Stimulated activated CD4-positive, alpha-beta T cell treated with anti-CD3 and anti-CD28 coated beads, Interleukin-12 subunit alpha, Interleukin-12 subunit beta, amount 100 ng/mL, for 48 hours (primary cell): ENCODE measurements at places on chromosomes 4 and X.

GRCh38 chr4:110119337-110119736, 79.1 kb downstream of the ELOVL6 start:
- no peak for DNase-seq

- DNase-seq: no peak
Measured at GRCh38 chrX:130746709-130747342, 156.2 kb downstream of the ENOX2 start.

- DNase-seq: no peak
Measured at GRCh38 chr4:127149086-127149485, 483.7 kb upstream of the INTU start.

DNA sequence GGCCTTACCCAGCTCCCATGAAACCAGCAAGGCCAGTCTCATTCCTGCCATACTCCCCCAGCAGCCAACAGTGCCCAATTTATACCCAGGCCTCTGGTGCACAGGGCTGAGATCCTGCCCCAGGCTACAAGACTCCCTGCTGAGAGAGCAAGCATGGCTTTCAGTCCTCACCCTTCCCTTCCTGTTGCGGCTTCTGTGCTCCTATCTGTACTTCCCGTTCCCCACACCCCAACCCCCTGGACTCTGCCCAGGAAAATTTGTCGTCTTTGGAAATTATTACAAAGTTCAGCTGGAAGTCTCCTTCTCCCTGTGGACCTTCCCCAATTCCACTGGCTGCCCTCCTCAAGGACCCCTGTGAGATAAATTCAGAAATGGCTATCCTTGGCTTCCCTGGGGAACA, 84.1 kb upstream of the GK2 start:
- DNase-seq: no peak

DNA sequence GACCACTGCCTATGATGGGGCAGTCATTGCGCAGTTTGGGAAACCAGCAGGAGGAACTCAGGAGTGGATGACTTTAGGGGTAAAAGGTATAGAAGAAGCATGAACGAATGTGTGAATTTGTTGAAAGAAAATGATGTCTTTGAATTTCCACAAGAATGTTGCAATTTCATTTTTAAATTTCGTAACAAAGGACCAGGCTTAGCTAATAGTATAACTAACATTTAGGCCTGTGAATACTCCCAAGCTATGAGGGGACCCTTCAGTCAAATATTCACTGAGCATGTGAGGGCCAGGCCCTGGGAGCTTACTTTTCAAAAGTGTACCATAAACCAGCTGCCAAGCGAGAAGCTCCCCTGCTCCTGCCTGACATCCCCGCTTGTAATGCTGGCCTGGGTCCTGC, 5.3 kb downstream of the MPC1L start:
- DNase-seq: no peak

GRCh38 chr4:38387348-38387747, 276.7 kb upstream of the KLF3 start:
- DNase-seq: no peak

- DNase-seq: no peak
Measured at GRCh38 chr4:139887962-139888735, 222.5 kb downstream of the MGST2 start.

GRCh38 chr4:177436456-177436855, 5.8 kb downstream of the AGA start:
- no peak for DNase-seq

- no peak for DNase-seq
Measured at GRCh38 chr4:21862917-21863316, 85.7 kb downstream of the KCNIP4 start.

- no peak for DNase-seq
Measured at GRCh38 chrX:72634331-72634730, 61.7 kb upstream of the HDAC8 start.

DNA sequence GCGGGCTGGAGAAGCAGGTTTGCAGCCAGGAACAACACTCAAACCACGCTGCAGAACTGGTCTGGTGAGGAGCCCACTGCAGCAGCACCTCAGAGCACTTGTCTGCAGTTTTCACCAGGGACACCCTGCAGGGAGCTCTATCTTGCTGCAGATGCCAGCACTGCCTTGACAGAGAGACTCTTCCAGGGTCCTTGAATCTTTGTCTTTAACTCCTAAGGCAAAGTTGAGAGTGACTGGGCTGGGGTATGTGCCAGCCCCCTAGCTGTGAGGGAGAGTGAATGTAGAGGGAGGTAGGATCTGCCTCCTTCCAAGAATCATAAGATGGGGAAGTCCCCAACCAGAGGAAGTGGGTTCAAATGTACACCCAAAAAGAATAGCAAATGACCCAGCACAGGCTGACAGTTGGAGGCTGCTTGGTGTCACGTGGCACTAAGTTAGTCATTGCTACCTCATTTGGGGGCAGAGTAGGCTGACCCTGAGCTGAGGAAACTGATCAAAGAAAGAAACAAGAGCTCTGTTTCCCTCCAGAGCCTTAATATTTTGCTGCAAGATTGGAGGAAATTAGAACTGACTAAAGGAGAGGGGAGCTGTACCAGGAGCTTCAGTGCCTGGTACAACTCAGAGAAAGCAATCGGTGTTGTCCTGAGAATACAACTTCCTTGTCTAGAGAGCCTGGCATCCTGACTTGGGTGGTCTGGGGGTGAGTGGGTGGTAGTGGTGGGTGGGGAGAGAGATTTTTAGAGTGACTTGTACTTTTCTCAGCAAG, 28.2 kb upstream of the HUWE1 start:
- DNase-seq: peak; percentile 46

DNA sequence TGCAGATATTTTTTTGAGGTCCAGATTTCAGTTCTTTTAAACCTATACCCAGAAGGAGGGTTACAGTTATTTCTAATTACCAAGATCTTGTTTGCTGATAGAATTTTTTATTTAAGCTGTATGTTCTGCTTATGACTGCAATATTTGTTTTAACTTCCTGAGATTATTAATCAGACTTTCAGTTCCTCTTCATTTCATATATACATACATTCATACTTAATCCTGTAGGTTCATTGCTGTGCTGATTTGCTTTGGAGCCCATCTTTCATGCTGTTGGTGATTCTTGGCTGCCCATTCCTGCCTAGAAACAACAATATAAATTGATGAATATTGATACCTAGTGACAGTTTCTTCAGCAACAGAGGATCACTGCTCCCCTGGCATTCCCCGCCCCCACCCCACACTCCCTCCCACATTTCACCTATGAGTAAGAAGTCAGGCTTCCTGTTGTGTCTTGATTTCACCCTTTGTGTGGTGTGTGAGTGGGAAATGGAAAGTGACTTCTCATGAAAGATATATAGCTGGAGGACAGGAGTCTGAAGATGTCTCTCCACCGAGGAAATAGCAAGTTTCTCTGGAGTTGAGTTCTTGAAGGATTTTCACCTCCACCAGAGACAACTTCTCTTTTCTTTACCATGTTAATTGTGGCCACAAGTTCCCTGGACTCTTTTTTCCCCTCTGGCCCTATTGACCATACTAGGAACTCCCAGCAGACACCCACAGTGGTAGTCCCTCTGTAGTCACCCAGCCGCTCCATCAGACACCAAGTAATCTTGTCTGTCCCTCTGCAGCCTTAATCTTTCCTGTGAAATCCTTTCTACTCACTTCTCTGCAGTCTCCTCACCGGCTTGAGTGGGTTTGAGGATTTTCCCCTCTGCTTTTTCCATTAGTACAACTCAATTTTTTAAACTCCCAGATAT, 118.4 kb downstream of the ASB9 start:
- DNase-seq: peak; percentile 12
